T-helper 2 cell treated with Interferon-gamma antibody and Interleukin-4, amounts not matched to agents 5 μg/mL and 100 μg/mL, for 36 hours (primary cell): ENCODE measurements at places on chromosomes 1 and 21.

DNA sequence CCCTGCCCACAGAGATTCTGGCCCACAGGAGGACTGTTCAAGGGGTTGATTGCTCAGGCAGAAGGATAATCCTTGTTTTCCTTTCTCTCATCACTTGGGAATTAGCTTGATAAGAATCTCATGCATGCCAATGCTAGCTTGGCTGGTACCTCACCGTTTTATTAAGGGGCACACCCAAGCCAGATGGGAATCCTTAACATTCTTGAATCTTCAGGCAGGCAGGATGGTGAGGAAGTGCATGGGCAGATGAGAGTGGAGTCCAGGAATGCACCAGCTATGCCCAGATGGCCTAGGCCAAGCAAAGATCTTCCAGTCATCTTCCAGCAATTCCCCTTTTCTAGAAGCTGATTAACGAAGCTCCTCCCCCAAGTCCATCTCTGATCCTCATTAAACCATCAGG, 4.1 kb upstream of the LCE7A start:
- DNase-seq: no peak

DNA sequence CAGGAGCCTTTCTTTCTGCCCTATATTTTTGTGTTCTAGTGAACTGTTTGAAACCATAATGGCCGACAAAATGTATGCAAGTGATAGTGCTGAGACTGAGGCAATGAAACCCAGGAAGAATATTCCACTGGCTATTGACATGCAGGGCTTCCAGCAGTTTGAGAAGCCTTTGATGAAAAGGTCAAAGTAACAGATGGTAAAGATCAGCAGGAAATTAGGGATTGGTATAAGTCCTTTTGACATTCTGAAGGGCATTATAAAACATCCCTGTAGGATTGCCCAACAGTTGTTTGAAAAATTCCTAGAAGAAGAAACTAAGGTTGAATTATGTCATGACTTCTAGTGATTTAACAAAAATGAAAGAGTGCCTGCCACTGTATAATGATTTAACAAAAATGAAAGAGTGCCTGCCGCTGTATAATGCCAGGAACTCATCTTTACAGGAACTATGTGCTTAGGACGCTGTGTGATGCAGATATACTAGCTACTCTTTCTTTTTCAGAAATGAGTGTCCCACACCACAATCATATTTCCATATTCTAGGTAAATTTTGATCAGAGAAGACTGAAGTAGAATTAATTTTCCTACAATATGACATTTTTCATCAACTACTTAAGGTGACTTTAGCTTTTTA, 283.9 kb upstream of the ST6GALNAC5 start:
- no peak for DNase-seq

GRCh38 chr1:77341195-77341594, 59.4 kb downstream of the AK5 start:
- no peak for DNase-seq

DNA sequence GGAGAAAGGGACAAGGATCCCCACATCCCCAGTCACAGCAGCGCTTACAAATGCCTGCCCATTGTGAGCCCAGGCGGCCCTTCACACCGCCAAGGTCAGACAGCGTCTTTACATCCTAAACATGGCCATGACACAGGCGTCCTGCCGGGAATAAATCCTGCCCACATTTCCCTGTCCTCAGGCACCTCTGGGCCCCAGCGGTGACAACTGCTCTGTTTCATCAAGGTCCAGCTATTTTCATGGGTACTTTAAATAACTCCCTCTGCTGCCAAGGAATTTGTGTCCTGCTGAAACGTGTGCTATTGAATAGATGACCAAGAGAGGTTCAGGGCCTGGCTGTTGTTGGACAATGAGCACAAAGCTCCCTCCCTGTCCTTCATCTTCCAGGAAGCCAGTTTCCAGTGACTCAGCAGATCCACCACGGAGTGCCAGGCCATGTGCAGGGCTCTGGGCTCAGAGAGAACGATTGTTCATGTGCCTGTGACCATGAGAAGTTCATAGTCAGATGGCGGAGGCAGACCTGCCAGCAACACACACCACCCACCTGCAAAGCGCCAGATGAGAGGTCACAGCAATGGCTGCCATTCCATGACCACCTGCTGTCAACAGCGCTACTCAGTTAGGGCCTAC, 195.8 kb downstream of the MATN1 start:
- DNase-seq: no peak

GRCh38 chr1:20728371-20729154, 3.9 kb downstream of the SH2D5 start:
- DNase-seq: no peak

DNA sequence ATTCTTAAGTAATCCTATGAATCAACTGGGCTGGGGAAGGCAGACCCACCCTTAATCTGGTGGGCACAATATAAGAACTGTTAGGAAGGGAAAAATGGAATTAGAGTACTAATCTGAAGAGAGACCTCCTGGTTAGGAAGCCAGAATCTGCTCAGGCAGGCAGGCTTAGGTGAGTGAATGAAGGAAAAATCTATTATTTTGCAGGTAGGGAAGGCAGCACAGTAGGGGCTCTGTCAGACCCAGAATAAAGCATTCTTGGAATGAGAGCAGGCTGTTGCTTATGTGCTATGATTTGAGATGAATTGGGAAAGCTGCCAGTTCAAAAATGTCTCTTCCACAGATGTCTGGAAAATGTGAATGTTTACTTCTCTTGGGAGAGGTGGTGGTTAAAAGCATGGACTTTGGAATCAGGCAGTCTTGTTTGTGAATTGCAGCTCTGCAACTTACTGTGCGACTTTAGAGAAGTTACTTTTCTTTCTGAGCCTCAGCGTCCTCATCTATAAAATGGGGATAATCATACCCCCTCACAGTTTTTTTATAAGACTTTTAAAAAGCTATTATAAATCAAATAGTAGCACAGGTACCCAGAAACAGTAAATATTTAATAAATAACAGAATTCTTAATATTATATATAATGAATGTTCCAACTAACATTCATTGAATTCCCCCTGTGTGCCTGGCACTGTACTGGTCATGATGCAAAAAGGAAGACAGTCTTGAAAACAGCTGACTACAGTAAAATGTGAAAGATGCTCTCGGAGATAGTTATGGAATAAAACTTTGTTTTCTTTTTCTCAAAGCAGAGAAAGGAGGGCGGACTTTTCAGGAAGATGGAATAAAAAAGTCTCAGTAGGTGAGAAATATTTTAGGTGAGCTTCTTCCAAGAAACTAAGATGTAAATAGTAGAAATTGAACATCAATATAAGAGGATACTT, 15.3 kb upstream of the ZNF644 start:
- no peak for DNase-seq

DNA sequence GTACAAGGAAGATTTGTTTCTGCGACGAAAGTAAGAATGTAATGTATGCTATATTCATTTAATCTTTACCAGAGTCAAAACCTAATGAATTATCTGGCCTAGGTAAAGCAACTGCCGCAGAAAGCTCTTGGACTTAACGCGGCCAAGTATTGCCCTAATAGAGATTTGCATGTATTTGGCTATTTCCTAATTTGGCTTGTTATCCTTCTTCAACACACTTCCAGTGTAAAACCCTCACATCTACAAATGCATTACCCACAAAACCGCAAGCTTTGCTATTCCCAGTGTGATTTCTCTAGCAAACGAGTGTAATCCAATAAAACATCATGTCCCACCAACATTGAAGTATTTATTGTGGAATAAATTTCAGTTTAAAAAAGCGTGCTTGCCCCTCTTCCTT, 123.8 kb upstream of the LMO4 start:
- DNase-seq: no peak

DNA sequence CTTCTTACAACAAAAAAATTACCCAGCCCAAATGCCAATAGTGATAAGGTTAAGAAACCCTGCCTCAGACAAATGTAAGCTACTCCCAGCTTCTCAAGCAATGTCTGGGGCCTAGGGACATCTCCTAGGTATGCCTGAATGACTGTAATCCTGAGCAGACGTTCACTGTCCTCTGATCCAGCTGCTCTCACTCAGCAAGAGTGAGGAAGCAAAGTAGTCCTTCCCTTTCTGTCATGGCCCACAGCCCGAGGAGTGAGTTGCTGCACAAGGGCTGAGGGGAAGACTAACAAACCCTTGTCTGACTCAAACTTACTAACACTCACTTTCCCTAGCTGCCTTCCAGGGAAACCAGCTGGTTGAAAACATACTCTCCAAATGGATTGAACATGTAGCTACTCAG, 124.9 kb upstream of the TNFSF4 start:
- no peak for DNase-seq

GRCh38 chr1:44354268-44354839, 703 bp downstream of the ERI3 start:
- no peak for DNase-seq

DNA sequence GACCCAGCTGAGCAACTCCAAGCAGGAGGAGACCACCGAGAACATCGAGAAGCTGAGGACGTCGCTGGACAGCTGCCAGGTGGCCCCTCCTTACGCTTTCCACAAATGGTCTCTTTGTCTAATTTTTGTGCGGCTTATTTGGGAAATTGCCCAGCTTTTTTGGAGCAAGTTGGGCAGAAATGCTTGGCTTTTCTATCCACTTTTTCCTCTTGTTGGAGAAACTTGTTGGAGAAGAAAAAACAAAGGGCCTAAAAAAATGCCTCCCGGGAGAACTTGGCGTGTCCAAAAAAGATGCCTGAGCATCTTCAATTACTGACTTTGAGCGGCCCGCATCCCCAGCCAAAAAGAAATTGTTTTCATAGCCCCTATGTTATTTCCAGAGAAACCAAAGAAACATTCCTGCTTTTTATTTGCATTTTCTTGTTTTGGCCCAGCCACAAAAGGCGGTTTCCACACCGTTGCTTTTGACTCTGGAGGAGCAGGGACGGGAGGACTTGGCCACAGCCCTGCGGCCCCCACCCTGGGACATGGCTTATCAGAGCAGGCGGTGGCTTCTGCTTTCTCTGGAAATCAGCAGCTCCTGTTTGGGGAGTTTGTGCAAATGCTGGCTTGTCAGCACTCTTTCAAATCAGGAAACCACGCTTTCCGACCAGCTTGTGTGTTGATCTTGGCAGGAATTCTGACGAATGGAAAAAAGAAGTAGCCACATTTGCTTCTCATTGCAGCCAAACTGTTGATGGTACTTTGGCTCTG, 81.2 kb upstream of the EFHD2 start:
- no peak for DNase-seq

DNA sequence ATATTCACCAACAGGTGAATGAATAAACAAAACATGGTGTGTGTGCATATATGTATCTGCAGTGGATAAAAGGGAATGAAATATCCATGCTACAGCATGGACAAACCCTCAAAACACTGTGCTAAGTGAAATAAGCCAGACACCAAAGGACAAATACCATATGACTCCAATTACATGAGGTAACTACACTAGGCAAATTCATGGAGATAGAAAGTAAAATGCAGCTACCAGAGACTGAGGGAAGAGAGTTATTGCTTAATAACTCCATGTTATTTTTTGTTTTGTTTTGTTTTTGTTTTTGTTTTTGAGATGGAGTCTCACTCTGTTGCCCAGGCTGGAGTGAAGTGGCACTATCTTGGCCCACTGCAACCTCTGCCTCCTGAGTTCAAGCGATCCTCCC, 2.4 kb downstream of the ITLN1 start:
- no peak for DNase-seq

DNA sequence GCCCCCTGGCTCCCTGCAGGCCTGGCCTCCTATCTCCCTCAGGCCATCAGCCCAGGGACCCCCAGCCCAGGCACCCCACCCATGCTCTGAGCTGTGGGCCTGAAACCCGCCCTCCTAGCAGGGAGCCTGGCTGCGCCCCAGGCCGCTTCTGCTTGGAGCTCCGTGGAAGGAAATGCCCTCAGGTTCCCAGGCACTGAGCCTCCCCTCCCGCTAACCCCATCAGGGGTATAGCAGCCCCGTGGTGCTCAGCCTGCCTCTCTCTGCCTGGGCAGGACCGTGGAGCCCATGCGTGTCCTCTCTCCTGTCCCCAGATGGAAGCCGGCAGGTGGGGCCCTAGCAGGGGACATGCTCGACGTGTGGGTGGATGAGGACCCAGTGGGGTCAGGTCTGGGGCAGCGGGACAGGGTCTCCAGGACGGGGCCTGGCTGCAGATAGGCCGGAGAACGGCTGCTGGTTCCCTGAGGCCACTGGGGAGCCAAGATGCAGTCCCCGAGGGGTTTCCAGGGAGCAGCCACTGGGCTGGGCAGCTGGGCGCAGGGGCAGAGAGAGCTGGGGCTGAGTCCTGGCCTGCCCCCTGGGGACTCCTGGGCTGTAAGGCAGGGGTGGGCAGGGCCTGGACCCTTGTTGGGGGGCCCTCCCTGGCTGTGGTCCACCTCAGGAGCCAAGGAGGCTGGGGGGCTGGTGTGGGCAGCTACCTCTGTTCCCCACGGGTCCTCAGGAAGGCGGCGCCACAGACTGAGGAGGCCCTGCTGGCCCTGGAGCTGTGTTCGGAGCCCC, 75.5 kb downstream of the MORN1 start:
- no peak for DNase-seq

- no peak for DNase-seq
Measured at GRCh38 chr1:203075236-203076030, 10.4 kb downstream of the MYOG start.

GRCh38 chr21:43211760-43212115, 42.9 kb downstream of the CRYAA start:
- DNase-seq: no peak

GRCh38 chr1:14910984-14911721, 242.4 kb upstream of the TMEM51 start:
- DNase-seq: no peak

DNA sequence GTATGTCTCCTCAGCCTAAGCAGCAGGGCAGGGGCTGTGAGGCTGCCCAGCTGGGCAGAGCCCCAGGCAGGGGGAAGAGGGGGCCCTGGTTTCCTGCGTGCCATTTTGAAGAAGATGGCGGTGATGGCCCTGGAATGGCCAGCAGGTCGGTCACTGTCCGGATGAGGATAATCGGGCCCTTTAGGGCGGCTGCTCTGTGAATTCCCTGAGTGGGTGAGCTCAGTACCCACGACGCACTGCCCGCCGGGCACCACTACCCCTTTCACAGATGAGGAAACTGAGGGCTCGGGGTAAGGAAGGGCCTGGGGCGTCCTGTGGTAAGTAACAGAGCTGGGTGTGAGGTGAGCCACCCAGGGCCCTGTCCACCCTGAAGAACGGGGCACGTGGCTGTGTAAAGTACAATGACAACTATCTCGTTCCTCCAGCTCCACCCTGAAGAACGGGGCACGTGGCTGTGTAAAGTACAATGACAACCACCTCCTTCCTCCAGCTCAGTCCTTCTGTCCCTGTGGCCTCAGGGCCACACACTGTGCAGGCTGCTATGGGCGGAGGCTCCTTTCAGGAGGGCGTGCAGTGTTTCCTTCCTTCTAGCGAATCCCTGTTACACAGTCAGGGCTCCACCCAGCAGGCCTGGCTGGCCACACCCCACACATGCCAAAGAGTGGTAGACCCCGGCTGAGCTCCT, 23.2 kb downstream of the ITGB2 start:
- DNase-seq: no peak

GRCh38 chr1:222171005-222171404, 376.9 kb downstream of the HHIPL2 start:
- no peak for DNase-seq
